Vagina (tissue), 2 donors: ENCODE measurements at places on chromosomes 12 and 14. TPM values are rescaled to one million over a fixed set of nuclear protein-coding genes. Genes with fewer than 3 reads are reported as not detected.

Gene ZDHHC22
- total RNA-seq, result not detected

Gene DCAF4
- 14.2 TPM for total RNA-seq

Gene RNF212B
- not detected for total RNA-seq

Gene BATF
- 12.0 TPM for total RNA-seq

Gene CLEC1A
- total RNA-seq, result 2.2 TPM

Gene SRGAP1
- total RNA-seq, result 7.4 TPM

Gene FBLN5
- total RNA-seq, result 240 TPM

Gene PTCSC3
- total RNA-seq, result not detected

Gene CATSPERB
- total RNA-seq, result 5.2 TPM

Gene ASPG
- 3.7 TPM for total RNA-seq

Gene ST8SIA1
- 5.2 TPM for total RNA-seq

Gene PLEKHD1
- not detected for total RNA-seq

Gene FITM1
- total RNA-seq, result not detected

Gene NFATC4
- total RNA-seq, result 47.9 TPM

Gene KRT3
- total RNA-seq, result not detected

- no peak for DNase-seq
These were observed 85.8 kb downstream of the TMTC3 start for GRCh38 chr12:88227871-88228270.

DNA sequence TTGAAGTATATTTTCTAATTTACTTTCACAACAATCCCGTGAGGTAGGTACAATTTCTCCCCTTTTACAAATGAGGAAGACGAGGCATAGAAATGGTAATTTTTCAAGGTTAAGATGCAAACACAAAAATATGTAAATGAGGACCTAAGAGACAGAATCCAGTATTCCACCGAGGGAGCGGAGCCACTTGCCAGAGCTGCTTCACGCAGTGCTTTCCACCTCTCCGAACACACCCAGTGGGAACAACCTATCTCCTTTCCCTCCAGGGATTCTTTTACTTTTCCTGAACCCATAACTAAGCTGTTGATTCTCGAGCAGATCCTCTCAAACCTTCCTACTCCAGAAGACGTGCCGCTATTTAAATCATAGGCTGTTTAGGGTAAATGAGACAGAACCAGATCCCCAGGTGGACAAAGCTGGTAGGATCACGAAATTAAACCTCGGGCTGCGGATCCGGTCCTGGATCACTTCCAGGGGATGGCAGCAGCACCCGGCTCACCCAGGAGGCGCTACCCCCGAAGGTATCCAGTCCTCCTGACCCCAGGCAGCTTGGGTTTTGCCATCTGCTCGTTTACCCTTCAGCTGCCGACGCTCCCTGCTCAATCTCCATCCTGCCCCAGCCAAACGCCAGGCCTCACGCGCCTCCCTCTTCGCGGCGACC lies 1.5 kb downstream of the DDHD1 start:
- DNase-seq, result no peak

GRCh38 chr14:56648508-56649301 lies 69.1 kb downstream of the TMEM260 start:
- peak; percentile 52 for DNase-seq

DNA sequence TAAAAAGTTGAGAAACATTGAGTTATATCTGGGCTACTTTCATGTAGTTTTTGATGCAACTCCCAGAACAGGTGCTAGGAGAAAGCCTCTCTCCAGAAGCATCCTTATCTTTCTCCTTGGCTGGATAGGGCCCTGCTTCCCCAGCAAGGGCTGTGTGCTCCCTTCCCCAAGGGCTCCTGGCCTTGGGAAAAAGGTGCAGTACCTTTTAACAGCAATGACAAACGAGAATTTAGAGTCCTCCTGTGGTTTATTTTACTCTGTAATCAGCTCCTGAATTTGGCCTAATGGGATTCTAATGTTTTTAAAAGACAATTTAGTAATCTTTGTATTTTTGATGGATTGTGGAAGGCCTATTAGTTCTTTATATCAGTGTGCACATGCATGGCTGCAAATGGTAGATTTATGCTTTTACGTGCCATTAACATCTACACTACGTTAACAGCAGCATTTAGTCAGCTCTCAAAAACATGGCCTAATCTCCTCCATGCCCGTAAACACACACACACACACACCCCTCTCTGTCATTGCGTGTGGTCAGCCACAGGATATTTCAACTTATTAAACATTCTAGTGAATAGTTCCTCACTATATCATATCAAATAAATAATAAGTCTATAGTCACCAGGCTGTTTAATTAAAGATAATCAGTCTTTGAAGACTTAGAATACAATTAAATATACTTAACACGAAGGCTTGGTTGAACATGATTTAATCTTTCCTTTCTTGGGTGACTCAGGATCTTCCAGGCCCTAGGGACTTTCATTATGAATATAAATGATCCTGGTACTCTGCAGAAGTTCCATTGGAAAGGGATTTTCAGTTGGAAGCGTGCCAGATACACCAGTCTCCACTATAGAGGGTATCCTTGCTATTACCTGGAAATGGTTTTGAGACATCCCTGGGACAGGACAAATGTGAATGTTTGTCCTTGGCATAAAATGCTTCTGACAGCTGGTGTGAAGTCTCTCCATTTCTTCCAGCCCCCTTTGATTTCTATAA lies 181.4 kb upstream of the PWP1 start:
- DNase-seq, result no peak

DNA sequence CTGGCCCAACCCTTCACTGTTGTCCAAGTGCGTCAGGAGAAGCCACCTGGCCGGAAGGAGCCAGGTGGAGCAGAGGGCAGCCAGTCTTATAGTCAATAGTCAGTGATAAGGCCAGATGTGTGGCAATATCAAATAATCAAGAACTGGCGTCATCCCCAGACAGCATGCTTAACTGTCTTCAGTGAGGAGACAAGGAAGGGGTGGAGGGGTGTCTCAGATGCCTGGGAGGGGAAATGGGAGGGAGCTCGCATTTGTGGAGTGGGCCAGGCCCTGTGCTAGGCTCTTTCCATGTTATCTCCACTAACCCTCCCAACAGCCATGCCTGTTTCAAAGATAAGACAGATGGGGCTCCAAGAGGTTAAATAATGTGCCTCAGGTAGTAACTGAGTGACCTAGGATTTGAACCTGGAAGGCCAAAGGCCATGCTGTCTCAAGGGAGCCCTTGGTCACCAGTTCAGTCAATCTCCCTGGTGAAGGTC lies 48.9 kb upstream of the FOS start:
- no peak for DNase-seq

GRCh38 chr14:65791191-65791981 lies 378.9 kb downstream of the FUT8 start:
- DNase-seq, result no peak

DNA sequence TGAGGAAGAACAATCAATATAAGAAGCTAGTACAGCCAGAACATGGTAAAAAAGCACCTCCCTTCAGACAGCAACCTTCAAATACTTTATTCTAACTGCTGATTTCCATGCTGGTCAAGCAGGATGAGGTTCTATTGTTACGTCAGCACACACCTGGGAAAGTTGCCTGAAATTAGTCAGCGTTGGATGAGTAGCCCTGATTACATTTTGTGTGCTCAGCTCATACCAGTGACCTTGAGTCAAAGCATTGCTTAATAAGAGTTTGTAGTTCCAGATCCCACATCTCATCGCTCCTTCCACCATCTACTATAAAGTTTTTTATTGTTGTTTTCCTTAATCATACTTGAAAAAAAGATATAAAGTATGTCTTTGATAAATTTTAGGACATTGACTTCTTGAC lies 361.5 kb downstream of the EGLN3 start:
- no peak for DNase-seq

- DNase-seq, result no peak
These were observed 467.1 kb downstream of the RAD51B start for GRCh38 chr14:68286667-68287066.

GRCh38 chr14:80586131-80586530 lies 355.4 kb downstream of the CEP128 start:
- no peak for DNase-seq

DNA sequence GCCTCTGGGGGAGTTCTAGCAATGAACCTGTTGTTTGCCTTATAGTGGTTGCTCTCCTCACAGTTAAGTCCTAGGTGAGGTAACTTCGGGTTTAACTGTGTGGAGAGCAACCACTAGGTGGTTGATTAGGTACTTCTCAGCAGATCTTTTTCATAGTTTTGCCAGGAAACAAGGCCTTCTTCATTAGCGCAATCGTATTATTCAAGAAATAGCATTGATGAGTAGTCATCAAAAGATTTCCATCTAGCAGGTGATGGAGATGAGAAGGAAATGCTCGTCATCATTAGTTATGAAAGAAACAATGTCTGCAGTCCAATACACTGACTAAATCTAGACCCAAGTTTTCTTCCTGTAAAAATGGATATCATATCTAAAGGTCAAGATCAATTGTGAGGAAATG lies 923.3 kb downstream of the AACS start:
- no peak for DNase-seq

DNA sequence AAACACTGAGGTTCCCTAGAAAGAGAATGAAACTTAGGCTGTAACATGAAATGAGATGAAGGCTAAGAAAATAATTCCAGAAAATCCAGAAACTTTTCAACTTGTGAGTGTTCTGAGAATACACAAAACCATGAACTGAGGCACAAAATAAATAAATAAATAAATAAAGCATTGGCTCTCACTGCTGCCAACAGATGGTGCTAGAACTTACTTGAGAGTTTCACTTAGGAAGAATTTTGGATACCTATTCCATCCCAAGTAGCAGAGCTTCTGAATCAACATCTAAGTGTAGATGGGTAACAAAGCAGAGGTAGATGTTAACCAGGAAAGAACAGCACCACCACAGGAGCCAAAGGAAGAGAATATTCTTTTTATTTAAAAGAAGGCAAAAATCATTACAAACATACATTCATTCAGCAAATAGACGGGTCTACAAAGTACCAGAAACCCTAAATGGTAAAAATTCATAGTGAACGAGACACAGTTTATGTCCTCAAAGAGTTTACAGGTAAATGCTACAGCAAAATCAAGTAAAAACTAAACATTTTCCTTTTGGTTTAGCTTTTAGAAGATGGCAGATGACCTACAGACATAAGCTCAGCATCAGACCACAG lies 16.7 kb downstream of the EPS8 start:
- no peak for DNase-seq

DNA sequence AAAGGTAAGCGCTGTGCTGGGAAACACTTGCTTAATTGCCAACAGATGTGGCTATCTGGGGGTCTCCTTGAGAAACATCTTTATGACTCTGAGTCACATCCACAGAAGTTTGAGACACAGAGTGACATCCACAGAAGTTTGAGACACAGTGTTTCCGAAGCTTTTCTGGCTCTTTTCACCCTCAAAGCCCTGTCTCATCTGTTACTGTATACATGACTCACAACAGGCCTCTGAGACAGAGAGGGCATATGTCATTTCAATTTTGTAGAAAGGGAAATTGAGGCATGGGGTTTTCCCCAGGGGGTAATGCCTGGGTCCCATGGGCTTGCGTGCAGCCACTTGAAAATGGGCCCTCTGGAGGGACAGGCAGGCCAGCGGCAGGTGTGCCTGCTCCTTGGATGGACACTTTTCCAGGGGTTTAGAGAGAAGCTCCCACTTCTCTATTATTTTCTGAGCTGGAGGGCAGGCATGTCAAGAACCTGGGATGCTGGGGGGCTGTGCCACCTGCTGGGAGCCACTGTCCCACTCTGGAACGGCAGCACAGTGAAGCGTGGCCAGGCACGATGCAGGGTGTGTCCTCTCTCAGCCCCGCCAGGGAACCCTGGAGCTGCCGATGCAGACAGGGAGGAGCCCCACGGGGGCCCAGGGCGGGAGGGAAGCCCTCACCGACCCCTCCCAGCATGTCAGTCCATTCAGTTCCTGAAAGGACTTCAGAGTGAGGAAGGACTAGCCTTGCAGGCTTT lies 111.3 kb upstream of the FKBP4 start:
- DNase-seq, result peak; percentile 52

DNA sequence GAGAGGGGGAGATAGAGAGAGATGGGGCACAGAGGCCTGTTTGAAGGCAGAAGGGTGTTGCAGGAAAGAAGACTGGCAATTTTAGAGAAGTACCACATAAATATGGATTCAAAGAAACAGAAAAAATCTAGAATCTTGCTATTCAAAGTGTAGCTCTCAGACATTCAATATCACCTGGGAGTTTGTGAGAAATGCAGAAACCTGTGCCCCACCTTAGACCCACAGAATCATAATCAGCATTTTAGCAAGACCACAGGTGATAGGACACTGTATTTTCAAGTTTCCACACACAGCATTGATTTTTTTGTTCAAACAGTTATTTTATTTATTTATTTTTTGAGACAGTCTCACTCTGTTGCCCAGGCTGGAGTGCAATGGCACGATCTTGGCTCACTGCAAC lies 3.3 kb downstream of the NEDD8 start:
- DNase-seq, result no peak

GRCh38 chr12:64180951-64181350 lies 41.1 kb downstream of the KICS2 start:
- DNase-seq, result no peak

GRCh38 chr14:32201816-32202490 lies at the start of gene RNU6-7:
TSS of gene RNU6-7 (plus strand) at chr14:32202045.
- DNase-seq, result no peak

DNA sequence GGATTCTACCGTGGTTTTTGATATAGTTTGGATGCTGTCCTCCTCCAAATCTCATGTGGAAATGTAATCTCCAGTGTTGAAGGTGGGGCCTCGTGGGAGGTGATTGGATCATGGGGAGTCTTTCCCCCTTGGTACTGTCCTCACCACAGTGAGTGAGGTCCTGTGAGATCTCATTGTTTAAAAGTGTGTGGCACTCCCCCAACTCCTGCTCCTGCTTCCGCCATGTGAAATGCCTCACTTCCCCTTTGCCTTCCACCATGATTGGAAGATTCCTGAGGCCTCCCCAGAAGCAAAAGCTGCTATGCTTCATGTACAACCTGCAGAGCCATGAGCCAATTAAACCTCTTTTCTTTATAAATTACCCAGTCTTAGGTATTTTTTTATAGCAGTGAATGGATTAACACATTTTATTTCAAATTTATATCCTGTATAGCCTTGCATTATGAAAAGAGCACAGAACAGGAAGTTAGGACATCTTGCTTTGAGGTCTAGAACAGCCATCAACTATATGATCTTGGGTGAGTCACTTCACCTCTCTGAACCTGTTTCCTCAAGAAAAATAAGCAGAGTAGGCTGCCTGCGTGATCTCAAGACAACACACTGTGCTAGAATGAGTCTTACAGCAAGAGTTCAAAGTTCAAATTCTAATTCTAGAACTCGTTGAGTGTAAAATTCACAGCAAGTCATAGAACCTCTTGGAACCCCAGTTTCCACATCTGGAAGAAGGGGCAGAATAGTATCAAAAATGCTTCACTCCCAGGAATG lies 160.9 kb upstream of the EEA1 start:
- no peak for DNase-seq

GRCh38 chr14:101336183-101336582 lies 225.1 kb upstream of the DIO3 start:
- DNase-seq, result no peak

DNA sequence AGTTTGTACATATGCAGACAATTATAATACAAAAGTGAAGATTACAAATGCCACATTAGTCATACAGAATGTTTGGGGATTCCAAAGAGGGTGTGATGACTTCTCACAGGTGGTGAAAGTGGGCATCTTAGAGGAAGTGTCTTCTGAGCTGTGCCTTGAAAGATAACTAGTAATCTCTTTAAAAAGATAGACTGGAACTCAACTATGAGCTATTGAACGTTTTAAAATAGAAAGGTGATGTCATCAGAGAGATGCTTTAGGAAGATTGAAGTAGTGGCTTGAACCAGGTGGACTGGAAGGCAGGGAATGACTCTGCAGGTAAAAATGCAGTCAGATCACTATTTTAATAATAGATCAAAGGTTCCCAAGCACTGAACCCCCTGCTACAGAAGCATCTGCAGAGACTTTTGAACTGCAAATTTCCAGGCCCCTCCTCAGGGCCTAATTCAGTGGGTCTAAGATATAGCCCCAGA lies 50.3 kb downstream of the SYT1 start:
- DNase-seq, result no peak

- no peak for DNase-seq
These were observed 147.1 kb upstream of the NRXN3 start for GRCh38 chr14:78023112-78023511.
